Chondrocyte (in vitro differentiated cells): ENCODE measurements at places on chromosomes 1 and 21. TPM values are rescaled to one million over a fixed set of nuclear protein-coding genes. Genes with fewer than 3 reads are reported as not detected.

GRCh38 chr1:115277276-115277675 lies 60.8 kb downstream of the NGF start:
- peaks cover 29% of the 10 kb centered on the region for H3K4me1 ChIP-seq
- H3K36me3 ChIP-seq = peaks cover 4% of the 10 kb centered on the region
- no peak for DNase-seq
- no peak overlapping the region for H3K4me3 ChIP-seq
- no peak overlapping the region for H3K27ac ChIP-seq

DNA sequence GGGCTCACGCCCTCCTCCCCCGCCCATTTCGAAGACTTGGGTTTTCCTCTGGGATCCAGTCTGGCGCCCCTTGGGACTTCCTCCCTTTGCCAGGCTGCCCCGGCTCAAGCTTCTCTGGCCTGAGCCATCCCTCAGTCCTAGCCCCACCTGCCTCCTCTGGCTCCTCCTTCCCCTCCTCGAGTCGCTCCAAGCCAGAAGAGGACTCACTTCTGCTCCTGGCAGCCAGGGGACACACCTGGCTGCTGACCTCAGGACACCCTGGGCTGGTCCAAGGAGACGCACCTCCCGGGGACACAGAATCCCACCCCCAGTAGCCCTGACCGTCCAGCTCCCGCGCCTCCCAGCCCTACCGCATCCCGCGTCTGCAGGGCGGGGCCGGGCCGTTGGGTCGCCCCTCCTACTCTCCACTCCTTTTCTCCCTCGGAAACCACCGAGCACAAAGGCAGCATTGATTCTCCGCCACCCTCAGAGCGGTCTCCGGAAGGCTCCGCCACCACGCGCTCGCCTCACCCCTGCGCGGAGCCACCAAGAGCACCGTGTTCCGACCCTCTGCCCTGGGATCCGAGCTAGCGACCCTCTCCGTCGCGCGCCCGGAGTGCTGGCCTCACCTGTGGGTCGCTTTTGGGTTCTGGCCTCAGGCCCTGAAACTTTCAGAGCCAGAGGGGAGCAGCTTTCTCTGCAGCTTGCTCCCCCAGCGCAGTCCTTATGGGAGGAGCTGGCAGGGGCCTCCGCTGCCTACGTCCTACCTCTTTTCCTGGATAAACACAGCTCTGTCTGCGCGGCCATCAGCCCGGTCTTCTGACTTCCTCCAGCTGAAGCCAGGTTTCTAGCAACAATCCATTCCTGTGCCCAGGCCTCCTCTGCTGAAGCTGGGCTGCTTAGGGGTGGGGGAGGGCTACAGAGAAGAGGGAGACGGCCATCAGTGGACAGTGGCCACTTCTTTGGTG lies at the start of gene C2CD4D:
Gene C2CD4D, minus strand, starts transcription at position 364 of the 947 bp plus-strand sequence. CDS start 831 bp downstream, outside the sequence.
- H3K4me1 ChIP-seq = peaks cover 14% of the 10 kb centered on the region
- peak within 1 kb of the TSS; percentile 40 for H3K4me3 ChIP-seq
- no peak for DNase-seq
- H3K27ac ChIP-seq = no peak within 1 kb of the TSS

DNA sequence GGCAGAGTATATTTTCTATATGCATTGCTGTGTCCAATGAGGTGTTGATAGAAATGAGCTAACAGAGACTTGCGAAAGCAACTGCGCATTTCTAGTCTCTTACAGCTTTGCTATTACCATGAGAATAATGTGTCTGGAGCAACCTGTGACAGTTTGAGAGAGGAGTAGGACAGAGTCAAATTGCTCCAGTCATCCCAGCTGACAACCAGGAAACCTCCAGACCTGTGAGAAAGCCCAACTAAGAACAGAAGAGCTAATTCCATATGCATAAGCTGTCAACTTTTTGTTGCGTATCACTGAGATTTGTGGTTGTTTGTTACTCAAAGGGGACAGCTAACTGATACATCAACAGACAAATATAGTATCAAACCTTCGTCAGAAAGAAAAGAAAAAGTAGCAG lies 354.1 kb upstream of the LRRC7 start:
- H3K4me3 ChIP-seq = no peak overlapping the region
- no peak for DNase-seq
- H3K36me3 ChIP-seq = no peaks in the 10 kb centered on the region
- no peaks in the 10 kb centered on the region for H3K4me1 ChIP-seq

- H3K27me3 ChIP-seq = peaks cover 4% of the 10 kb centered on the region
- H3K36me3 ChIP-seq = peaks cover 10% of the 10 kb centered on the region
- H3K27ac ChIP-seq = no peak overlapping the region
- DNase-seq = no peak
Measured at GRCh38 chr1:17297991-17298390, 10.0 kb upstream of the PADI4 start.

DNA sequence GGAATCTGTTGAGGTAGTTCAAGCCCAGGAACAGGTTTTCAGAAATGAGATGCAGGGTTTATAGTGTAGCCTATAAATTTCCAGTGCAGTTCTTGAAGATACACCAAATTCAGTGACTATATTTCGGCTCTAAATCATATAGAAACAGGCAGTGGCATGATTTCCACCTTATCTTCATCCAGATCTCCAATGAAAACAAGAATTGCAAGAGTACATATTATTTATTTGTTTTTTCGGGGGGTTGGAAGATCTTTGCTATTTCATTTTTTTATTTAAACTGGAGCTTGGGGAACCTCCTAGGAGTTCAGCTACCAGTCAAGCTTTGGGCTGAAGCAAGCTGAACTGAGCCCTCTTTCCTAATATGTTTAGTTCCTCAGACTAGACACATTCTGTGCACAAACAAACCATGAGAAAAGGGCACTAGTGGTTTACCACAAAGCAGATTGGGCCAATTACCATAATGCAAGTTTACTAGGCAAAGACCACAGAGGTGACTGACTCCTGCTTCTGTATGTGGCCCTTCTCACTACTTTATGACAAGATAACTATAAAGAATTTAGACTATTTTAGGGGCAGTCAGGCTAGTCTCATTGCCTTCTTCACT lies 68.5 kb downstream of the RGS2 start:
- no peak overlapping the region for H3K4me3 ChIP-seq
- peaks cover 43% of the 10 kb centered on the region for H3K4me1 ChIP-seq
- H3K27me3 ChIP-seq = no peaks in the 10 kb centered on the region

DNA sequence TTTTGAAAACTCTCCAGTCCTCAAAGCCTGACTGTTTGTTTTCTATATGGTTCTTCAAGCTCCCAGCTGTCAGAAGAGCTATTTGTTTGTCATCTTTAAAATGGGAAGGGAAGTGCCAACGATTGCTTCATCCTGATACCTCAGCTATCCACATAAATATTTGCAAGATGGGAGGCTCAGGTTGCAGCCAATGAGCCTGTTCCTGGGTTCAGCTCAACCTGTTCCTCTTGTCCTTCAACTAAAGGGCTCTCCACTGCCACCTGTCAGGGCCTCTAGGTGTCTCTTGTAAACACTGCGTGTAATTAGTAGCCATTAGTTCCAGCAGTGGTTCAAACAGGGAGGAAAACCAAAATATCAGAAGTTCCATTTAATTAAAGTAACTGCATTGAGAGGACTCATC lies 445.1 kb downstream of the AJAP1 start:
- no peak for DNase-seq
- H3K27ac ChIP-seq = no peak overlapping the region
- no peaks in the 10 kb centered on the region for H3K36me3 ChIP-seq
- no peaks in the 10 kb centered on the region for H3K27me3 ChIP-seq
- no peaks in the 10 kb centered on the region for H3K4me1 ChIP-seq

- peaks cover 10% of the 10 kb centered on the region for H3K4me1 ChIP-seq
- DNase-seq = no peak
- peaks cover 8% of the 10 kb centered on the region for H3K27me3 ChIP-seq
- H3K36me3 ChIP-seq = peaks cover 4% of the 10 kb centered on the region
Measured at GRCh38 chr1:11654137-11654938, at the start of the genes FBXO2 and FBXO44. Gene FBXO2 (minus strand): TSS chr1:11654429. CDS start chr1:11654340, 89 bp downstream. Gene FBXO44 (plus strand): TSS chr1:11654877. CDS start chr1:11655836, 959 bp downstream.

GRCh38 chr1:236468625-236469024 lies 55.2 kb upstream of the LGALS8 start:
- no peak for DNase-seq
- peaks cover 26% of the 10 kb centered on the region for H3K27me3 ChIP-seq
- peaks cover 2% of the 10 kb centered on the region for H3K36me3 ChIP-seq
- peaks cover 7% of the 10 kb centered on the region for H3K4me1 ChIP-seq
- no peak overlapping the region for H3K4me3 ChIP-seq

GRCh38 chr1:36803868-36804570 lies 230.3 kb downstream of the GRIK3 start:
- H3K27ac ChIP-seq = no peak overlapping the region
- H3K27me3 ChIP-seq = peaks cover 8% of the 10 kb centered on the region

DNA sequence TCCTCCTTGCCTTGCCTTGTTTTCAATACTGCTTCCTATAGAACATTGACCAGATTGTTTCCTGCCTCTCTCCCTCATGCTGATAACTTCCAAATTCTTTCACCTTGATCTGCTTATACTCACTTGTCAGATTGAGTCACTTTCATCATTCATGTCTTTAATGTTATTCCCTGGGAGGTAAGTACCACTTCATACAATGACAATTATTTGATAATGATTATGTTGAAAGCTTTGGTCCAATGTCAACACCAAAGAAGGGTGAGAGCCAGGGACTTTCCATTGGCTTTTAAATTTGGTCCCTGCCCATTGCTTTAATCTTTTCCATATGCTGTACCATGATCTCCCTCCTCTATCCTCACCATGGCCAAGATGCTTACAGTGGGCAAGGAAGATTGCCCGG lies 137.4 kb downstream of the SYT2 start:
- H3K27ac ChIP-seq = no peak overlapping the region
- no peak overlapping the region for H3K4me3 ChIP-seq
- no peak for DNase-seq
- no peaks in the 10 kb centered on the region for H3K27me3 ChIP-seq

- DNase-seq = peak; percentile 93
- no peak overlapping the region for H3K4me3 ChIP-seq
- peaks cover 13% of the 10 kb centered on the region for H3K4me1 ChIP-seq
- H3K36me3 ChIP-seq = peaks cover 5% of the 10 kb centered on the region
Measured at GRCh38 chr21:36419996-36420395, 34.8 kb downstream of the CHAF1B start.

DNA sequence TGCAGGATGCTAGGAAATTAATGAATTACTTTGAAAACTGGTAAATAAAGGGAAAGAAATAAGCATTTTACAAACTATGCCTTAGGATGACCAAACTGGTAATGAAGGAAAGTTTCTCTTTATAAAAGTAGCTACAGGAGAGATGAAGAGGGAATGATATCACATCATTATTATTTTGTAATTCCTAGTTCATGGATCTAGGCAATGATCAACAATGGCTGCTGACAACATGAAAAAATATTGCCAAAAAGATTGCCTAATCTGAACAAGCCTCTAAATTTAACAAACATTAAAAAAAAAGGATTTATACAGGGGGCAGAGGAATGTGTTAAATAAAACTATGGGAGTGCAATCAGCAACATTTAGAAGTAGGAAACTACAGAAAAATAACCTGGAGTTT lies 38.9 kb downstream of the NOS1AP start:
- DNase-seq = no peak
- H3K27me3 ChIP-seq = no peaks in the 10 kb centered on the region
- peaks cover 3% of the 10 kb centered on the region for H3K4me1 ChIP-seq
- H3K4me3 ChIP-seq = no peak overlapping the region
- no peak overlapping the region for H3K27ac ChIP-seq

DNA sequence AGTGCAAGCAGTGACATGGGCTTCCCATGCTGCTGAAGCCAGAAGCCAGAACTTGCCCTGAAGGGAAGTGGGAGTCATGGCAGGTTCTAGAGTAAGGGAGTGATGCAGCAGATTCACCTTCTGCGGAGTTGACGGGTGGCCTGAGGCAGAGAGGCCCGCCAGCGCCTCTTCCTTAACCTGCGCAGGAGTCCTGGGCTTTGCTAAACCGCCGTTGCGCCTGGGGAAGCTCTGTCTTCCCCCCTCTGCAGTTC lies 67.3 kb downstream of the OBSCN start:
- no peak for DNase-seq
- H3K36me3 ChIP-seq = peaks cover 2% of the 10 kb centered on the region
- no peaks in the 10 kb centered on the region for H3K27me3 ChIP-seq

GRCh38 chr21:45724345-45724961 lies 80.9 kb downstream of the PCBP3 start:
- H3K27me3 ChIP-seq = peaks cover 4% of the 10 kb centered on the region
- DNase-seq = no peak
- H3K4me1 ChIP-seq = no peaks in the 10 kb centered on the region
- no peak overlapping the region for H3K4me3 ChIP-seq
- H3K36me3 ChIP-seq = no peaks in the 10 kb centered on the region

- no peak for DNase-seq
- no peaks in the 10 kb centered on the region for H3K4me1 ChIP-seq
- H3K27me3 ChIP-seq = no peaks in the 10 kb centered on the region
- no peak overlapping the region for H3K27ac ChIP-seq
Measured at GRCh38 chr1:55456971-55457370, 241.8 kb upstream of the USP24 start.

GRCh38 chr1:186887203-186887602 lies 58.5 kb downstream of the PLA2G4A start:
- H3K4me3 ChIP-seq = no peak overlapping the region
- no peak overlapping the region for H3K27ac ChIP-seq
- H3K4me1 ChIP-seq = peaks cover 4% of the 10 kb centered on the region
- peaks cover 2% of the 10 kb centered on the region for H3K27me3 ChIP-seq
- no peaks in the 10 kb centered on the region for H3K36me3 ChIP-seq
- no peak for DNase-seq

DNA sequence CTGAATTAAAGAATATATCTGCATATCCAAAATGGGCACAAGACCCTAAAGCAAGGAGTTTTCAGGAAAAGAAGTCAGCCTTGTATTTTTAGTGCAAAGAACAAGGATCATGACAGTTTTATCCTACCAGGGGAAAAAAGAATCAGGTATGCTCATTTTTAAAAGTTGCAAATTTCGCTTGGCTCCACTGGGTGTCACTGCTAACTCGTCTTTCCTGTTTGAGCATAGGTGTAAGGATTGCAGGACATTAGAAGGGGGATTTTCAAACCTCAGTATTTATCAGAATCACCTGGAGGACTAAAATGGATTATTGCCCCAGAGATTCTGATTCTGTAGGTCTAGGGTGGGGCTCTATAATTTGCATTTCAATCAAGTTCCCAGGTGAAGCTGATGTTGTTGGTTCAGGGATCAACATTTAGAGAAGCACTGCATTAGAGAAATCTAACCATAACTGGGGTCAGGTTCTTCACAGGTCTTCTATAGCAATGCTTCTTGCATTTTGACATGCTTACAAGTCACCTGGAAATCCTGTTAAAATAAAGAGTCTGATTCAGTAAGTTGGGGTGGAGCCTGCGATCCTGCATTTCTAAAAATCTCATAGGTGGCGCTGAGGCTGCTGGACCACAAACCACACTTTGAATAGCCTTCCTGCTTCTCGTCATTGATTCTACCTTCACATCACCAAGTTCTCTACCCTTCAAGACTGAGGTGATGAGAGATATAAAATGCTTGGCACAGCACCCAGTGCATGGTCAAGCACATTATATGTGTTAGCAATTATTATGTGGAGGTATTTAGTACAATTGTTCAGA lies 39.6 kb downstream of the NUF2 start:
- H3K36me3 ChIP-seq = no peaks in the 10 kb centered on the region
- H3K27ac ChIP-seq = no peak overlapping the region
- DNase-seq = no peak
- H3K4me1 ChIP-seq = peaks cover 8% of the 10 kb centered on the region
- no peak overlapping the region for H3K4me3 ChIP-seq

Gene HORMAD1
- total RNA-seq = not detected in 3 replicates

Gene MIXL1
- total RNA-seq = 0.17 TPM in 1 of 3 replicates, not detected in the others

Gene CR1
- total RNA-seq = not detected in 3 replicates

Gene PBX1
- 21.5 to 38.0 TPM (median 23.0 TPM) in 3 replicates for total RNA-seq

Gene TMEM269
- total RNA-seq = 0.20 to 0.70 TPM (median 0.23 TPM) in 3 replicates

Gene USP21
- total RNA-seq = 15.7 to 24.8 TPM (median 16.0 TPM) in 3 replicates

Gene KPNA6
- total RNA-seq = 66.3 to 89.3 TPM (median 80.9 TPM) in 3 replicates

Gene SHISAL2A
- 0.24 TPM in 1 of 3 replicates, not detected in the others for total RNA-seq

Gene SPRR5
- not detected in 3 replicates for total RNA-seq

Gene ASAP3
- 21.9 to 30.8 TPM (median 27.6 TPM) in 3 replicates for total RNA-seq

Gene MAP3K21
- 0.17 to 0.25 TPM (median 0.18 TPM) in 3 replicates for total RNA-seq

Gene SPRR2A
- not detected in 3 replicates for total RNA-seq

Gene ILDR2
- 1.3 to 2.7 TPM (median 1.5 TPM) in 3 replicates for total RNA-seq

Gene PUM1
- total RNA-seq = 105 to 110 TPM (median 108 TPM) in 3 replicates
